Cardiac muscle cell (in vitro differentiated cells and primary cell): ENCODE measurements at places on chromosomes 7 and 10. TPM values are rescaled to one million over a fixed set of nuclear protein-coding genes. Genes with fewer than 3 reads are reported as not detected.

DNA sequence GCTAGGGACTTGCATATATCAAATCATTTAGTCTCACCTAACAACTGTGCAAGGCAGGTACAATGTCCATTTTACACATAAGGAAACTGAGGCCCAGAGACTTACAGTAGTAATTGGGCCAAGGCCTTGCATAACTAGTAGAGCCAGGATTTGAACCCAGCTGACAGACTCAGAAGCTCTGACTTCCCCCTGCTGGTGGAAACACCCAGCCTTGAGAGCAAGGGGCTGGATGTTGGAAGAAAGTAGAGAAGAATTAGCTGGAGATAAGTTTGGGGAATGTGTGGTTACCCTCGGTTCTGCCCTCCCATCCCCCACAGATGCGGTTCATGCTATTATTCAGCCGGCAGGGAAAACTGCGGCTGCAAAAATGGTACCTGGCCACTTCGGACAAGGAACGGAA lies 2.0 kb downstream of the AP1S1 start:
- no peak for DNase-seq
- H3K27me3 ChIP-seq = peaks cover 14% of the 10 kb centered on the region
- no peak overlapping the region for H3K27ac ChIP-seq
- H3K4me1 ChIP-seq = no peaks in the 10 kb centered on the region

The TAS2R5 gene
- polyA plus RNA-seq = 0.12 and 1.2 TPM in 2 replicates

DNA sequence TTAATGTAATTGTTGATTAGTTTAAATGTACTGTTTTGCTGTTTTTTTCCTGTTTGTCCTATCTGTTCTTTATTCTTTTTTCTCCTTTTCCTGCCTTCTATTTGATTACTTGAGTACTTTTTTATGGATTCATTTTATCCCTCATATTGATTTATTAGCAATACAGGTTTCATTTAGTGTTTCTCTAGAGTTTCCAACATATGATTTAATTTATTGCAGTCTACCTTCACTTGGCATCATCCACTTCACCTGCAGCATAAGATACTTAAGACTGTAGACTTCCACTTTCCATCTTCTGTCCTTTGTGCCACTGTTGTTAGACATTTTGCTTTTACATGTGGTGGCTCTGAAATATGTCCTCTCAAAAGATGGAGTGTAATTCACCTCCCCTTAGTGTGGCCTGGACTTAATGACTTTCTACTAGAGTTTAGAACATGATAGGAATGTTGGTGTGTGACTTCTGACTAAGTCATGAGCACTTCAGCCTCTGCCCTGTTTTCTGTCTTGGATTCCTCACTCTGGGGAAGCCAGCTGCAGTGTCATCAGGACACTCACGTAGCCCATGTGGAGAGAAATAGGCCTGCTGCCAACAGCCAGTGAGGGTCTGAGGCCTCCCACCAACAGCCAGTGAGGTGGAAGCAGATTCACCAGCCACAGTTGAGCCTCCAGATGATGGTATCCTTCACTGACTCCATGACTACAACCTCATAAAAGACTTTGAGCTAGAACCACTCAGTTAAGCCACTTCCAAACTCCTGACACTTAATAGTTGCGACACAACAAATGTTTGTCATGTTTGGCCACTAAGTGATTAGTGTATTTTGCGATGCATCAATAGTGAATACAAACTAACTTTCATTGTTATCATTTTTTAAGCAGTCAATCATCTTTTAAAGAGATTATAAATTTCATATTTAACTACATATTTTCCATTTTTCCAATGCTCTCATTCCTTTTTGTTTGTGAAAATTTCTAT lies 643.5 kb upstream of the DPP6 start:
- H3K27me3 ChIP-seq = no peaks in the 10 kb centered on the region
- no peak overlapping the region for H3K27ac ChIP-seq
- no peaks in the 10 kb centered on the region for H3K36me3 ChIP-seq
- no peak overlapping the region for H3K4me3 ChIP-seq
- no peak for DNase-seq

- H3K36me3 ChIP-seq = no peaks in the 10 kb centered on the region
- no peaks in the 10 kb centered on the region for H3K27me3 ChIP-seq
- DNase-seq = no peak
- no peak overlapping the region for H3K27ac ChIP-seq
Observed at GRCh38 chr10:43249962-43250614, 16.8 kb downstream of the RASGEF1A start.

DNA sequence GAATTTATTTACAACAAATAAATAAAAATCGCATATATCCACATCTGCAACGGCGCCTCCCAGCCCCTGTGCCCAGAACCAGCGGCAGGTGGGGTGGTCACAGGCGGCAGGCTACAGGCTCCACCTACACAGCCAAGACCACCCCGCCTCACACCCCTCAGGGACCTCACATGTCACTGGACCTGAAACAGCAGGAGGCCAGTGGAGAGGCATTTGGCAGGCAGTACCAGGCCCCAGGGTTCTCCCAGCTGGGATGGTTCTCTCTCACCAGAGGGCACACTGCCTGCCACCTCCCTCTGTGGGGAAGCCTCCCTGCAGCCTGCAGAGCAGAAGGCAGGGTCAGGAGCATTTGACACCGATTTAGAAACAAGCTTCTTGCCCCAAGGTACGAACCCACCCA lies 81.5 kb downstream of the MAD1L1 start:
- H3K27me3 ChIP-seq = no peaks in the 10 kb centered on the region
- no peak overlapping the region for H3K4me3 ChIP-seq
- peaks cover 12% of the 10 kb centered on the region for H3K4me1 ChIP-seq
- H3K36me3 ChIP-seq = no peaks in the 10 kb centered on the region
- no peak overlapping the region for H3K27ac ChIP-seq

The ADRA2A gene
- 0.54 TPM in 1 of 2 replicates, not detected in the other for polyA plus RNA-seq

GRCh38 chr10:43502931-43503330 lies 66.0 kb downstream of the ZNF487 start:
- no peak overlapping the region for H3K27ac ChIP-seq
- no peak for DNase-seq
- H3K27me3 ChIP-seq = no peaks in the 10 kb centered on the region
- H3K4me1 ChIP-seq = no peaks in the 10 kb centered on the region
- no peaks in the 10 kb centered on the region for H3K36me3 ChIP-seq
- no peak overlapping the region for H3K4me3 ChIP-seq

The CUEDC2 gene
- polyA plus RNA-seq = 190 and 193 TPM in 2 replicates

The SLC26A3 gene
- 0.05 and 0.06 TPM in 2 replicates for polyA plus RNA-seq

GRCh38 chr7:88689821-88690220 lies 69.7 kb upstream of the ZNF804B start:
- no peaks in the 10 kb centered on the region for H3K4me1 ChIP-seq
- no peaks in the 10 kb centered on the region for H3K36me3 ChIP-seq
- H3K4me3 ChIP-seq = no peak overlapping the region
- no peak overlapping the region for H3K27ac ChIP-seq
- no peaks in the 10 kb centered on the region for H3K27me3 ChIP-seq

GRCh38 chr7:135678612-135679575 lies 16.6 kb downstream of the STMP1 start:
- H3K27ac ChIP-seq = no peak overlapping the region
- no peak for DNase-seq
- H3K27me3 ChIP-seq = no peaks in the 10 kb centered on the region
- H3K36me3 ChIP-seq = no peaks in the 10 kb centered on the region

The GAD2 gene
- not detected in 2 replicates for polyA plus RNA-seq
